Activated CD8-positive, alpha-beta T cell treated with anti-CD3 and anti-CD28 coated beads, Interleukin-2, amount 10 ng/mL, durations not matched to agents 7 days and 5 days (primary cell): ENCODE measurements at places on chromosomes 5 and 9. TPM values are rescaled to one million over a fixed set of nuclear protein-coding genes. Genes with fewer than 3 reads are reported as not detected.

Gene LRRC70
- 1.4 TPM for total RNA-seq

Gene PALM2AKAP2
- not detected for total RNA-seq

Gene CCDC192
- not detected for total RNA-seq

Gene ZNF483
- 2.2 TPM for total RNA-seq

Gene GPX8
- not detected for total RNA-seq

Gene EFNA5
- total RNA-seq = not detected

Gene SV2C
- 0.03 TPM for total RNA-seq

Gene GABRA1
- not detected for total RNA-seq

Gene PLCXD3
- total RNA-seq = not detected
